ENCODE measurements at places on chromosomes 7 and 10.

GRCh38 chr7:105218215-105218614 is 170.5 kb downstream of the SRPK2 start:
- no peak for DNase-seq

DNA sequence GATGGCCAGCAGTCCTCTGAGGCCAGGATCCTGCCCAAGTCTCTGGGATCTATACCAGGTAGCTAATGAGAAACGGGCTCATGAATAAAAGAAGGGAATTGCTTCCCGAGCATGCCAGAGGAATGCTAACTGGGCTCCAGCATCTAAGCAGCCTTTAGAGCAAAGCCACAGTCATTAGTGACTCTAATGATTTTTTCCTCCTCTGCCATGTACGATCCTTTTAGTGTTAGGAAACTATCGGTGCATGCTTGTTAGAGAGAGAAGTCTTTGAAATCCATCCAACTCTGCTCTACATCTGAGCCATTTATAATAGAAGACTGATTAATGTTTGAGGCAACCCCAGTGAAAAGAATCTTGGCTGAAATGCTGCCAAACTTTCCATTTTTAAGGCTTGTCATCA is 124.9 kb upstream of the TCERG1L start:
- no peak for DNase-seq

DNA sequence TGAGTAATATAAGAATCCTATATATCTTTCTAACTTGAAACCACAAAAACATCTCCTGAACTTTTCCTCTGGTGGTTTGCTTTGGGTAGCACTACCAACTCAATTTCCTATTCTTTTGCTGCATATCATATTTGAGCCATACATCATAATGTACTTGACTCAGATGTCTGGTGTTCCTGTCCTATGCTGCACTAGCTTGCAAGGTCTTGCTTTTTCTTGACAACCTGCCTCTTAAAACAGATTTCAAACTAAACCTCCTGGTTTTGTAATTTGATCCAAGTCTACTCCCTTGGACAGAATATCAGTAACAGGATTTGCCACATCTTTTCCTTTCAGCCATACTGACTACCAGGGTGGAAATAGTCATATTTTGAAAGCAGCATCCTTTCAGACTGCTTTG is 520.3 kb upstream of the LRRTM3 start:
- no peak for DNase-seq

- DNase-seq = no peak
Measured at GRCh38 chr7:106317971-106318370, 33.2 kb upstream of the NAMPT start.

Measured in stimulated activated CD4-positive, alpha-beta T cell treated with anti-CD3 and anti-CD28 coated beads, TNF-alpha, amount 100 ng/mL, for 4 hours (primary cell).